ENCODE measurements at places on chromosomes 12 and 14.
A peak's percentile ranks its signal among the peaks of the same experiment; 100 is the strongest.

DNA sequence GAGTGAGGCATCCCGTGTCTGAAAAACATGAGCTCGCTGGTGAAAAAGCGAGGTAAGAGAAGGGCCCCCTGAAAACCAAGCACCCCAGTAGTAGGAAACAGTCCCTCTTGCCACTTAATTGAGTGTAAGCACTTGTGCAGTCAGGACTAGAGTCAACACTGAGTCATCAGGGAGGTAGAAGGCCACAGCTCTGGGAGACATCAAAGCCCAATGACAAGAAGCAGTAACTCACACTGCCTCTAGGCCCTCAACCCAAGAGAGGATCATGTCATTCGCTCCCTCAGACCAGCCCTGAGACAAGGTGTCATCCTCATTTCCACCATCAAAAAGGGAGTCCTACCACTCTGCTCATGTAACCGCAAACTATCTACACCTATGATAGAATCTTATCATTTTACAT, 17.8 kb downstream of the POMT2 start:
- peak; percentile 27 for DNase-seq

GRCh38 chr14:31118892-31119291, 88.7 kb downstream of the HECTD1 start:
- no peak for DNase-seq

DNA sequence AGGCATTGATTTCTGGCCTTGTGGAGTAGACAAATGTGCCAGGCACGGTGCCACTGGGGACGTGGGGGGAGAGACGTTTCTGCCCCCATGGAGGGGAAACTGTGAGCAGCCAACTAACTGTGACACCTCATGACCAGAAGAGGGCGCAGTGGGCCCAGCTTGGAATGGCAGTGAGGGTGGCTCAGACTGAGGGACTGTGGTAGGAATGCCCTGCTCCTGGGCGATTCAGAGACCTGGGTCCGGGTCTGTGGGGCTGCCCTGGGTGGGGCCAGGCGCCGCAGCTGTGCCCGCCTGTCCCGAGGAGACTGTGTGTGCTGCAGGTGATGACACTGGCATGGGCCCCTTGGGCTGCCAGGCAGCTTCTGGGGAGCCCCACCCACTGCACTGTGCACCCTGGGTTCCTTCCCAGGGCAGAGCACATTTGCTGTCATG, 60.6 kb downstream of the SLC25A47 start:
- DNase-seq = peak; percentile 73

DNA sequence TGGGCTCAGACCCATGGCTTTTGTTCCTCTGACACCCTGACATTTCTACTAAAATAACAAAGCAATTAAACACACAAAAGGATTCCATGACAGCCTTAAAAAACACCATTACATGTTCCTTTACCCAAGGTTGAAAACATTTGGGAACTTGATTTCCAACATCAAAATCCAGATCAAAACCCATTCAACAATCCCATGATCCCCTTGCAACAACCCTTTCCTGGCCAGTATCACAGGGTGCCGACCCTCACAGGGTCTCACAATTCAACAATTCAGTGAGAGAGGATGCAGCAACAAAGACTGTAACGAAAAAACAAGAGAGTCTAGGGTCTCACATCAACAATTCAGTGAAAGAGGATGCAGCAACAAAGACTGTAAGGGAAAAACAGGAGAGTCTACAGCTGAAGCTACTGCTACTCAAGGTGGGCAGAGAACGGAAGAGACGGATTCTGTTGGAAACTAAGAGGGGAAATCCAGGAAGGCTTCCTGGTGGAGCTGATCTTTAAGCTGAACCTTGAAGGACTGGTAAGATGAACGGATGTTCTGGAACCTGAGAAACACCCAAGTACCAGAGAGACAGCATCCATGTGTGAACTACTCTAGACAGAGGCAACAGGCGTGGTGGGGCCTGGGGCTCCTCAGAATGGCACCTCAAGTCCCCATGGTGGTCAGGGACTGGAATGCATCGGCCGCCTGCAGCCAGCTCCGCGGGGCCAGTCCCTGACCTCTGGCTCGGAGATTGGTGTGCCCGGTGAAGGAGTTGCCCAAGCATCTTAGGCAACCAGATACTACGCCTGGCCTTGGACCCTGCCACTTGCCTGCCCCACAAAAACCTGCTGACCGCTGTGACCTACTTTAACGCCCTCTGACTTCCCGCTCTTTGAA, 22.7 kb upstream of the ZFP36L1 start:
- DNase-seq = no peak

DNA sequence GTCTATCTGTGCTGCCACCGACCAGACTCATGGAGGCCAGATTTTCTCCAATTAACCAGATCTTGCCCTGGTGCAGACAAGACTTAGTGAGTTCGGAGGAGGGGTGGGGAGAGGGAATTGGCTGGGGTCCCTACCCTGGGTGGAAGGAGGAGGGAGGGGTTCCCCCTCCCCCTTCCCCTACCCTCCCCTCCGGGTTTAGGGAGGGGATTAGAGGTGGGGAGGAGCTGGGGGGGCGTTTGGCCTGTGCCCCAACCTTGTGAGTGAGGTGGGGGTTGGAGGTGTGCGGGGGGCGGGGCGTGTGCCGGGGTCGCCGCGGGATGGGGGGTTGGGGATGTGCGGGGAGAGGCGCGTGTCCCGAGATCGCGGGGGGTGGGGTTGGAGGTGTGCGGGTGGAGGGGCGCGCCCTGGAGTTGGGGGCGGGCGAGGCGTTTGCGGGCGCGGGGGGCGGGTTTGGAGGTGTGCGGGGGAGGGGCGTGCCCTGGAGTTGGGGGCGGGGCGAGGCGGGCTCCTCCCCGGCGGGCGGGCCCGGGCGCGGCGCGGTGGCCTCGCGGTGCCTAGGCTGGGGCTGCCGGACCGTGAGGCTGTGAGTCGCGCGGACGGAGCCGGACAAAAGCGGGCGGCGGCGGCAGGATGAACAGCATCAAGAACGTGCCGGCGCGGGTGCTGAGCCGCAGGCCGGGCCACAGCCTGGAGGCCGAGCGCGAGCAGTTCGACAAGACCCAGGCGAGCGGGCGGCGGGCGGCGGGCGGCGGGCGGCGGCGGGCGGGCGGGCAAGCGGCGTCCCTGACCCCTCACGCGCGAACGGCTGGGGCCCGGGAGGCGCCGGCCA, at the start of gene HIP1R:
Gene HIP1R, plus strand, starts transcription at position 537 of the 829 bp plus-strand sequence. Its CDS starts 94 bp downstream, at position 631.
- peak; percentile 55 for DNase-seq

- no peak for DNase-seq
These were observed 38.2 kb upstream of the MAP3K9 start for GRCh38 chr14:70847406-70848090.

DNA sequence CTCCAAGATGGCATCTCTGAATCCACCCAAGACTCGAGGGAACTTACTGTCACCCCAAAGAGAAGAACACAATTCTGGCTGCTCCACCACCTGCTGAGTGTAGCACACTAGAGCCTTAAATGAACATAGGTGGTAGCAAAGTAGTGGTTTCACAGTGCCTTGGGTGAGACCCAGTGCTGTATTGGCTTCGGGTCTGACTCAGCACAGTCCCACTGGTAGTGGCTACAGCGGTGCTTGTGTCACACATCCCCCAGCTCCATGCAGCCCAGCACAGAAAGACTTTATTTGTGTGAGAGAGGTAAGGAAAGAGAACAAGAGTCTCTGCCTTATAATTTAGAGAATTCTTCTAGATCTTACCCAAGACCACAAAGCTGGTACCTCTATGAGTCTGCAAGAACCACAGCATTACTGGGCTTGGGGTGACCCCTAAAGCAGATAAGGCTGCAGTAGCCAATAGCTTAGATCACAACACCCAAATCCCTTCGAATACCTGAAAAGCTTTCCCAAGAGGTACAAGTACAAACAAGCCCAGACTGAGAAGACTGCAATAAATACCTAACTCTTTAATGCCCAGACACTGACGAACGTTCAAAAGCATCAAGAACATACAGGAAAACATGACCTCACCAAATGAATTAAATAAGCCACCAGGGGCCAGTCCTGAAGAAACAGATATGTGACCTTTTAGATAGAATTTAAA, 83.3 kb upstream of the SLC38A4 start:
- no peak for DNase-seq

- no peak for DNase-seq
These were observed 22.5 kb upstream of the FZD10 start for GRCh38 chr12:130139567-130140421.

- DNase-seq = no peak
These were observed 84.7 kb downstream of the ACSS3 start for GRCh38 chr12:81162391-81163136.

- DNase-seq = no peak
These were observed 128.6 kb upstream of the HIF1A start for GRCh38 chr14:61566537-61567225.

- no peak for DNase-seq
These were observed 63.3 kb downstream of the SUSD6 start for GRCh38 chr14:69674546-69675244.

GRCh38 chr14:34231626-34232025, 230.4 kb downstream of the SPTSSA start:
- no peak for DNase-seq

DNA sequence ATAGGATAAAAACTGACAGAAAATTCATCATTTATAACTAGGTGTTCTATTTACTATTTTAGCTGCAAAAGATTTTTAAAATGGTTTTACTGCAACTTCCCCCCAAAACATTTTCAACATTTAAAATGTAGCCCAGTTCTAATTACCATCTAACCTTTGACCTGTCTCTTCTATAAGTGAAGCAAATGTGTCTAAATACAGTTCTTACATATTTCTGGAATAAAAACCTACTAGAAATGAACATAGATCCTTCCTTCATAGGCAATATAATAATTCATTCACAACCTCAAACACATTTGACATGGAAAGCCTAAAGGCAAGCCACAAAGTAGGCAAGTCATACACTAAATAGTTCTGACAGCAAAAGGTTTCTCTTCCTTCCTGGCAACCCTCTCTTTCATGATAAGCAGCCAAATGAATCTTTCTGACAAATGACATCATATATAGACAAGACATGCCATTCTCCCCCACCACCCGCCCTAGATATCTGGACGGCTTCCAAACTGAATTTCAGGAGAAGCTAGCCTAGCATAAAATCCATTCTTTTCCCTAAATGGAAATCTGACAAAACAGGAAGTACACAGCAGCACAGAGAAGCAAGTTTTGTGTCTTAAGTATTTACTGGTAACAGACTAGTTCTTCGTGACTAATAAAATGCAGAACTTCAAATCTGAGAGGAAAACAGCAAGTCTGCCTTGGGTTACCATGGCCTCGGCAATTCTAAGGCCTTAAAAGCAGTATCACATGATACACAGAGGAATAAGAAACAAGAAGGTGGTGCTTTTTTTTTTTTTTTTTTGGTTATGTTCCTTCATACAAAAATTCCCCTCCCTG, 17.2 kb upstream of the ARID4A start:
- peak; percentile 25 for DNase-seq

GRCh38 chr12:132610051-132610759, at the start of gene LRCOL1:
Gene LRCOL1 (minus strand): TSS chr12:132610582. CDS start chr12:132606251, 4,331 bp downstream.
- DNase-seq = no peak

DNA sequence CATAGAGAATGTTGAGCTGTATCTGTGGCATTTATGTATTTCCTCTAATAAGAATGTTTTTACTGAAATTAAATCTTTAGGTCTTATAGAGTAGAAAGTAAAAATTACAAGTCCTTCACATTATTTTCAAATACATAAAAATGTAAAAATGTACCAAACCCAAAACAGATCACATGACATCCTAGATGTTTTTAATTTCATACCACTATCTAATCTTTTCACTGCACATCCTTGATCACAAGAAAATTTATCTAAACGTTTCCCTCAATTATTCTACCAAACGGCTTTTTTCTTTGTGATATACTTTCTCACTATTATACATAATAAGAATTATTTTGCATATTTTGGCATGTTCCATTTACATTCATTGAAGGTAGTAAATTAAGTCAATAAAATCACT, 18.3 kb downstream of the SGPP1 start:
- no peak for DNase-seq

GRCh38 chr12:59887178-59887577, 291.3 kb downstream of the SLC16A7 start:
- DNase-seq = no peak

DNA sequence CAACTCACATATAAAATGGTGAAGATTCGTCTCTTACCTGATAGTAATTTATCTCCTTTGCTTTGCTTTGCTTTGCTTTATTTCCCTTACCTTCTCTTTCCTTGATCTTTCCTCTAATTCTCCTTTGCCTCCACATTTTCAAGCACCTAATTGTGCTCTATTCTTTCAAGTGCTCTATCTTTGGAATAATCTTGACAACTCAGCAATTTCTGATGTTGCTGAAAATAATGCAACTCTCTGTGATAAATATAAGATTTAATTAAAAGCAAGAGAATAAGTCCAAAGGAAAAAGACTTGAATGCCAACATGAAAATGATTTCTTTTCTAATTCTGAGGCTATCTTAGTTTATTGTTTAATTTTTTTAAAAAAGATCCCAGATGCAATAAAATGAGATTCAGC, 139.5 kb upstream of the SYT1 start:
- no peak for DNase-seq

DNA sequence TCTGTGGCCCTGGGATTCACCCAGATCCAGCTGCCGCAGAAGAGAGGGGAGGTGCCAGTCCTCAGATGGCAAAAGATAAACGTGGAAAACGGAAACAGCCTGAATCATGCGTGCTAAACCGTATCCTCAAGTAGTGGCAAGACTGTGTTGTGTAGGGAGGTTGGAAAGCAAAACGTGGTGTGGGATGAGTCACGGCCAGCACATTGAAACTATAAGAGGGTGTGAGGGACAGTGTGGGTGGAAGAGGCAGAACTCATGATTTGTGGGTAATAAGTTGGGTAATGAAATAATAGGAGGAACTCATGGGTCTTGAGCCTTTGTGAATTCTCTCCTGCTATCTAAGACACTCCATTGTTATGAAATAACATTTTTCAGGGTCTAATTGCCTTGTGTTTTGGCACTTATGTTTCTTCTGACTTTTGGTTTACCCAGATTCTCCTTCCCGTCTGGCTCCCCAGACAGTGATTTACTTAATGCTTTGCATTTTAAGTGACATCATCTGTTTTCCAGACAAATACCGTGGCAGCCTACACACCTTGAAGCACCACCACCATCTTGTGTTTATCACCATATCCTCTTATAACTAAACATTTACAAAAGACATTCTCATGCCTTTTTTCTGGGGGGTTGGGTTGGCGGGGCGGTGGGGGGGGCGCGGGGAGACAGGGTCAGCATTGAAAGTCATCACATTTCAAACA, 62.3 kb upstream of the PTCSC3 start:
- no peak for DNase-seq

DNA sequence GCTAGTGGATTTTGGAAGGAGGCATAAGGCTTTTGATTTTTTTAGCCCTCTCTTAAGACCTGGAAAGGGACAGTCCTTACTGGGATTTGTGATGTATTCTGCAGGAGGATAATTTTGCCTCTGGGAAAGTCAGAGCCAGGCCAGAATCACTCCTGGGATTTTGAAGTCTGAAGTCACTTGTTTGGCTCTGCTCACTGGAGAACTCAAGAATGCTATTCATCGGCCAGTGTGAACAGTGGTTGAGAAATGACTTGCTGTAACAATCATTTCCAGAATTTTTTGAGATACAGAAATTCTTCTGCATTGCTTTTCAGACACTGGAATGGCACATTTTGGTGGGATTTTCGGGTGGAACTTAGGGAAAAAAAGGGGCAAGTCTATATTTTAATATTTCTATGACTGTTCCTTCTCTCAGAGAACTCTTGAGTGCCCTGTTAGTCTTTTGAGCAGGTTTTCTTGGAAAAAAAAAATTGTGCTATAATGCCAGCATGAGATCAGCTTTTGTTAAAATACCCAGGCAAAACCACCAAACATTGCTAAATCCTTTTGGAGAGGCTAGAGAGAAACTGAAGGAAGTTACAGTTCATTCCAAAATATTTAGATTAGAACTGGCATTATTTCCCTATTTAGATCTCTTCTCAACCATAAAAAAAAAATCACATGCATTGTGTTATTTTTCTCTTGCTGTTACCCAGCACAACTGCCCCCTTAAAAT, 26.1 kb upstream of the BHLHE41 start:
- DNase-seq = no peak

GRCh38 chr12:102120886-102121285, 903 bp downstream of the PARPBP start:
- peak; percentile 10 for DNase-seq
